Activated T-cell treated with anti-CD3 and anti-CD28 coated beads, Interleukin-2, amount 50 U/mL, for 72 hours (primary cell): ENCODE measurements at places on chromosomes 5 and 9.
A peak's percentile ranks its signal among the peaks of the same experiment; 100 is the strongest.

GRCh38 chr9:81225596-81225995 is 463.8 kb downstream of the TLE1 start:
- DNase-seq: no peak

GRCh38 chr5:155150012-155150411 is 136.5 kb downstream of the KIF4B start:
- DNase-seq: no peak

DNA sequence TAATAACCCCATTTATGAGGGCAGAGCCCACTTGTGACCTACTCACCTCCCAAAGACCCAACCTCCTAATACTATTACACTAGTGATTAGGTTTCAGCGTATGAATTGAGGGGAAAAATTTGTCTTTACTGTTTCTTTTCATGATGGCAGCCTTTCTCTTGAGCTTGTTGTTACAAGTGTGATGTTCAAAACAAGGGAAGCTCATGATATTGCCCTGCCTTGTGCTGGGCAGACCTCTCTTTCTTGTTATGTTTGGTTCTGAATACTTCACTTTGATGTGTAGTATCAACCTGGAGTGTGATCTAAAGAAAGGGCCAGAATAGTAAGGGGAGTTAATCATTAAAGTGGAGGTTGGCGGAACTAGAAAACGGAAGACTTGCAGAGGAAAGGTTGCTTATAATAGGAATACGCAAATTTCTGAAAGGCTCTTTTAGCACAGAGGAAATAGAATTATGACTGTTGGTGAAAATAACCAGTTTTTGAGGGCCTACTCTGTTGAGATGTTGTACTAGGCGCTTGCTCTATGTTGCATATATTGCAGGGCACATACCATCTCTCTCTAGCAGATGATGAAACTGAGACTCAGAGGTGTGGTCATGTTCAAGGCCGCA is 68.2 kb downstream of the MELK start:
- no peak for DNase-seq

DNA sequence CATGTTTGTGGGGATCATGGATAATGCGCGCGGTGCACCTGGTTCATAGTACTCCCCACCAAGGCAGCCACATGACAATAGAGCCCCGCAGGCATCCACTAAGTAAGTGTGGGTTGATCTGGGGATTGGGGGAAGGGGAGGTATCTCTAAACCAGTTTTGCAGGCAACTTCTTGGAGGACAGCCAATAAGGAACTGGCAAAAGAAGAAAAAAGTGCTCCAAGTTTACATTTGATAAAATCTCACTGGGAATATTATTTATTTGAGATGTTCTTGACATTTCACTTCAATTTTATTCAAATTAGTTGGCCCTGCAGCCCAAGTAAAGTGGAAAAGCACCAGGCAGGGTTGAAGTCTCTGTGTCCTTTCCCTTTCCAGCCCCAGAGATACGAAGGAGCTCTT is 8.5 kb downstream of the FBP1 start:
- no peak for DNase-seq

DNA sequence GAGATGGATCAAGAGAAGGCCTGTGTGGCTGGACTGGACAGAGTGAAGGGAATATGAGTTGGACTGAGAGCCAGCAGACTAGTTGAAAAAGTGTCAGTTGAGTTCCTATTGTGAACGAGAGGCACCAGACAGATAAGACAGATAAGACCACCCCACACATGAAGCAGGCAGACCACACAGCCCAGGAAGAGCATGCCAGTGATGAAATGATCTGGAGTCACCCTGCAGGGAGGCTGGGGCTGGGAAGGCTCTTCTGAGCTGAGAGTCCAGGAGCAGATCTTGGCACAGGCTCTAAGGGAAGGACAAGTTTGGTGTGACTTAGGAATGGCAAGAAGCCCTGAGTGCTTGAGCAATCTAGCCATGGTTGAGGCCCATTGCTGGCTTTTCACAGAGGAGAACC is 10.6 kb upstream of the SLC25A48 start:
- DNase-seq: no peak

DNA sequence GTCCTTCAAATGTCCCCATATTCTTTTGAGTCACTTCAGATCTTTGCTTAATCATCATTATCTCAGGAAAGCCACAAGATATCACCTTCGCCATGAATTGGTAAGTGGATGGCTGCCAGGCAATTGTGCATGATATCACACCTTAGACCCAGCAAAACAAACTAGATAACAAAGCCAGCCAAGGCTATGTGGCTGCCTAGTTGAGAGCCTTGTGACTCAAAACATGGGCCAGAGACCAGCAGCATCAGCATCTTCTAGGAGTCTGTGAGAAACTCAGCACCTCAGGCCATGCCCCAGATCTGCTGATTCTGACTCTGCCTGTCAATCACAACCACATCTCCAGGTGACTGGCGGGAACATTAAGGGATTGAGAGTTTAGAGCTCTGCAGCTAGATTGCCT is 82.8 kb downstream of the SLIT3 start:
- no peak for DNase-seq

- peak; percentile 81 for DNase-seq
Measured at GRCh38 chr9:133115604-133116345, 5.3 kb downstream of the RALGDS start.

DNA sequence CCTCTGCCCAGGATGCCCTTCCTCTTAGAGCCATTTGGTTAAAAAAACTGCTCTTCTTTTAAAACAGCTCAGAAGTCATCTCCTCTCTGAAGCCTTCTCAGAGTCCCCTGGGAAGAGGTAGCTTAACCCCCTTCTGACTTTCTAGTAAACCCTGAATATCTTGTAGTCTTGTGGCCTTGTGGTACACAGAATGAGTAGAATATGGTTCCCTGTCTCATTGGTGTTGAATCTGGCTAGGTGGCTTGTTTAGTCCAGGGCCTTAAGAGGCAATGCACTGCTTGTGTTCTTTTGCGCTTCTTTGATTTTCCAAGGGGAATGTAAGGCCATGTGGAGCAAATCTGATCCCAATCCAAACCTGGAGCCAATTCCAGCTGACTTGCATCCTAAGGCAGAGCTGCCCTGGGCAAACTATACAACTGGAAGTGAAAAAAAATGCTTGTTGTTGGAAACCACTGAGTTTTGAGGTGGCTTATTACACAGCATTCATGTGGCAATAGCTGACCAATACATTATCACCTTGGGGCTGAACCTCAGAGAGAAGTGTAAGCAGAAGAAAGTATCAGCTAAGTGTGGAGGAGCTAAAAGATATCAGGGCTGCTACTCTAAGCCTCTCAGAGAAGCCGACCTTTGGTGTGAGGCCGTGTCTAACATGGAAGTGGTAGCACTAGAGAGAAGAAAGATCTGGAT is 31.0 kb downstream of the ALG2 start:
- DNase-seq: no peak

GRCh38 chr5:114097570-114097969 is 264.3 kb upstream of the KCNN2 start:
- no peak for DNase-seq

- no peak for DNase-seq
Measured at GRCh38 chr5:79613549-79613948, 1.3 kb downstream of the TENT2 start.

DNA sequence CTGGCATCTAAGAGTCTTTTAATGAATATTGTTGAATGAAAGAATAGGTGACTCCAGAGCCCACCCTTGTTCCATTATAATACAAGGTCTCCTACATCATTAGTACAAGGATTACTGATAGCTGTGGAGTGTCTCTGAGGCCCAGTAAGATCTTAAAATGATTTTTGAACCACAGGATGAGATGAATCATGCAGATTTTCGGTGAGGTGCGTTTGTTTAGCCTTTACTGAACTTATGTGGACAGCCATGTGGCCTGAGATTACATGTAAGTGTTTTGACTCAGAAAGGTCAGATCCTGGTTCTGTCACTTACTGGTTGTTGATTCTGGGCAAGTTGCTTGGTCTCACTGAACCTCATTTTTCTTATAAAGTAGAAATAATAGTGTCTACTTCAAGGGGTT is 21.6 kb downstream of the NFX1 start:
- no peak for DNase-seq

DNA sequence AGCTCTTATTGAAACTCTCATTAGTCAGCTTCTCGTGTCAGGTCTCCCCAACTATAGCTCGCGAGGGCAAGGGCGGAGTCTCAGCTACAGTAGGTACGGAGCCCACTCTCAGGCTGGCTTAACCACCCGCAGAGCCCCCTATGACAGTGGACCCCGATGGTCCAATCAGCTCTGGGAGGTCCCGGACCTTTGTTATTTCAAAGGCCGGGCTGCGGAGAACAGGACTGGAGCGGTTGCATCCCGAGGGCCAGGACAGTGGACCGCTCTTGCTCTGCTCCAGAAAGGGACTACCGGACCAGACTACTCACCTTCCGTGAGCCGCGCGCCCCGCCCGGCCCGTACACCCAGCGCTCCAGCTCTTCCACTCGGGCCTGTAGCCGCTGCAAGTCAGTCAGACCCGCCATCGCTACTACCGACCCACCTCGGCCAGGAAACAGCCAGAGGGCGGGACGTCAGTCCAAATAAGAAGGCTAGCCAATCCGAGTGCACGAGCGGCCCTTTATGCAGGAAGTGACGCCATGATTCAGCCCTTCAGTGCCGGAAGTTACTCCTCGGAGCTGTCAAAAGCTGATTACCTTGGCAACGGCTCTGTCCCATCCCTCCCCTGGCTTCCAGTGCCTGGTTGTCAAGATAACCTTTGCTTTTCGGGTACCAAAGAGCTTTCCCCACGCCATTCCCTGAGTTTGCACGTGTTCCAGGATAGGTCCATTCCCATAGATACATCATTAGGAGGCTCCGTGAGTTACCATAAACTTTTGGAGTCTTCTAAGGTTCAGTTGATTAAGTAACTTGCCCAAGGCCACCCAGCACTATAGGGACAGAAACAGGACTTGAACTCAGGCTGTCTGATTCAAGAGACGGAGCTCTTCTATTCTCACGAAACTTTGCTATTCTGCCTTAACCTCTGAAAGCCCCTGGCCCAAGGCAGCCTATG is at the start of gene DCTN3:
Gene DCTN3, minus strand, starts transcription at position 435 of the 934 bp plus-strand sequence. Its CDS starts 31 bp downstream, at position 404.
- DNase-seq: peak; percentile 95

- peak; percentile 3 for DNase-seq
Measured at GRCh38 chr5:83721953-83722901, 1.6 kb upstream of the HAPLN1 start.

DNA sequence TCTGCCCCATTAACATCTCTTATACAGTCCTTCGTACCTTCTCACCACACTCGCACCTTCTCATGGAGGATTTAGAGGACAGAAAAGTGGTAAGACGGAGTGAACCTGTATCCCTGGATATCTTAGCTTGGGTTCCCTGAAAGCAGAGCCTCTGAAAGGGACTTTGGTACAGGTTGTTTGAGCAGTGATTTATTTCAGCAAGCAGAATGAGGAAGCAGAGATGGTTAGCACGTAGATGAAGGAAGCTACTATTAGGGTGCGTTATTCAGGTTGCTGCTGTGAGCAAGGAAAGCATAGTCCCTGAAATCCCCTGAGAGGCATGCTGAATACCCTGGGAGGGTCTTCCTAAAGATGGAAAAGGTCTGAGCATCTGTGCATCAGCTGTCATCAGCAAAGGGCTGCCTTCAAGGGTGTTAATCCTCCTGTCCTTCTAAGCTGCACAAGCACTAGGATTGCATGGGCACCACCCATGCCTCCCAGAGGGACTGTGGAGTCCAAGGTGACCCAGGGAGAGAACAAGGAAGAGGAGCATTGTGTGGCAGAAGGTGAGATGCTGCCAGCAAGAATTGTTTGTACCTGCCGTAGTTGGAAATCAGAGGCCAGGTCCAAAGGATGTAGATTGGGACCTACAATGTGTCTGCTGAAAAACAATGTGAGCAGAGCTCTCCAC is 273.7 kb downstream of the RASEF start:
- DNase-seq: no peak
